Stimulated activated naive CD4-positive, alpha-beta T cell (primary cell): ENCODE measurements at places on chromosomes 2 and 18.
A peak's percentile ranks its signal among the peaks of the same experiment; 100 is the strongest.

GRCh38 chr18:39660141-39660540, 2094.5 kb upstream of the CELF4 start:
- no peak for DNase-seq

DNA sequence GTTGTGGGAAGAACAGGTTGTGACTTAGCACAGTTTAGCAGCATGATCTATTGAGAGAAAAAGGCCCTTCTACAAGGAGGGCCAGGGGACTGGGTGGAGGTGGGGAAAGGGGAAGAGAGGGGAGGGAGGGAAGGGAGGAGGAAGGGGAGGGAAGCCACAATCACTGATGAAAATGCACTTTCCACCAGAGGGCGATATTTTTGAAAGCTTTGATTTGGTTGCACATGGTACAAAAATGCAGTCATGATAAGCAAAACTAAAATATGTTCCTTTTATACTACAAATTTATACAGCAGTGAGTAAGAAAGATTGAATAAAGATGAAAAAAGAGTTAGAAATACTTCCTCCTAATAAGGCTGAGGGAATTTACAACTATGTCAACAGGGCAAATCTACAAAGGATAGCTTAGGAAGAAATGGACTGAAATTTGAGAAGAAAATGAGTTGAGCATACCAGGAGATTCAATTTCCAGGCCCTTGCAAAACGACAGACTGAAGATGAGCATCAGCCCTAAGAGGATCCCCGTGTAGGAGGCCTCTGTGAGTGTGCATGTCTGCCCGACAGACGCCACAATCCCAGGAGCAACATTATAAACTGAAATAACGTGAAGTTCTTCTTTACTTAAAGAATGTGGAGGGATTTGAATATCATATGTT, 17.2 kb downstream of the SH3YL1 start:
- no peak for DNase-seq

GRCh38 chr18:66280470-66280869, 323.4 kb downstream of the CDH19 start:
- DNase-seq = no peak

DNA sequence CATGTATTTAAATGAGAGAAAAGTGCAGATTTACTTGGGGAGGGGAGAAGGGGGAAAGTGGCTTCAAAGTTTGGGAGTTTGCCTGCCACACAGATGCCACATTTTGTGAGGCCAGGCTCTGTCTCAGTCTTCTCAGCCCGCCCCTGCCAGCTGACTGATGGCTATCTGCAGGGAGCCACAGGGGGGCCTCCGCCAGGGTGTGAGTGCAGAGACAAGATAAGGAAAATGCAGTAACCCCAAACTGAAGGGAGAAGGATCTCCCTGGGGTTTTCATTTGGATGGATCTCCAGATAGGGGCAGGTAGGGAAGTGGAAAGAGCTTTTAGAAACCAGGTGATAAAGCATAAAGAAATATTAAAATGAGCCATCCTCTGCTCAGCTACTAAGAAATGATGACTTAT, 128.8 kb downstream of the ZNF521 start:
- no peak for DNase-seq

GRCh38 chr18:1050012-1050657, 145.5 kb downstream of the ADCYAP1 start:
- no peak for DNase-seq

GRCh38 chr2:53672881-53673522, 94.6 kb upstream of the CHAC2 start:
- no peak for DNase-seq

- no peak for DNase-seq
Observed at GRCh38 chr2:98907385-98907784, 28.6 kb downstream of the CRACDL start.

DNA sequence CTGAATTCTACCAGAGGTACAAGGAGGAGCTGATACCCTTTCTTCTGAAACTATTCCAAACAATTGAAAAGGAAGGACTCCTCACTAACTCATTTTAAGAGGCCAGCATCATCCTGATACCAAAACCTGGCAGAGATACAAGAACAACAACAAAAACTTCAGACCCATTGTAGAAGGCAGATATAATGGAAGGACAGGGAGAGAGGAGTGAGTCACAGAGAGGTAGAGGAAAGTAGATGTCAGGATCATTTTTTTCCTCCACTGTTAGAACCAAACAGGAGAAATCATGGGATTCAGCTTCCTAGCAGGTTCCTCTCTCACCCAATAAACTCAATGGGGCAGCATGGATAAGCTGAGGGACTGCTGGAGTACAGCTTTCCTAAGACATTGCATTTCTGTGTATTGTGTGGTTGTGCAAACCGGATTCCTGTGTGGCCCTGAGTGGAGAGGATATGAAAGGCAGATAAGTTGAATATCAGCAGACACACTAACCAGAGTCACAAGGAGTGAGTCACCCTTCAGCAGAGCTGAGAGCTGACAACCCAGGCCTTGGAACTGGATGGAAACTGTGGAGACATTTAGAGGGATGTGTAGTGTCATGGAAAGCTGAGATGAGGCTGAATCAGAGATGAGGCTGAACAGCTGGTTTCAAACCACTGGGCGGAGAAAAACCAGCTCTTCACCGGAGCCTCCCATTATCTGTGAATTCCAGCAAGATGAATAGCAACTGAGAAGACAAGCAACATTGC, 60.9 kb upstream of the MMADHC start:
- no peak for DNase-seq

- no peak for DNase-seq
Observed at GRCh38 chr18:62312851-62313250, 12.3 kb upstream of the TNFRSF11A start.

DNA sequence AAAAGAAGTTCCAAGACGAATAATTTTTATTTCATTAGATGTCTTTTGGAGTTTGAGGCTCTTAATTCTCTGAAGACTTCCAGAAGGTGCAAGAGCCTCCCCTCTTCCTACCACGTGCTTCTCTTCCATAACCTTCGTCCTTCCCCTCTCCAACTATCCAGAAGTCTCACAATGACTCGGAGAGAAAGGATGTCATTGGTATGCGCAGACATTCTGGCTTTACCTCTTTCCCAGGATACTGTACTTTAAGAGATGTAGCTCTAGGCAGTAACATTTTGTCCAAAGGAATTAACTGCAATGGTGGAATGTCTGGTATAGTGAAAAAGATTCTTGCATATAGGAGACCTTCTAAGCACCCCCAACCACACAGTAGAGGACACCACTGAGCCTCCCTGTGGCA, 249.0 kb upstream of the OSR1 start:
- DNase-seq = no peak

GRCh38 chr2:189199797-189200196, 20.2 kb upstream of the COL5A2 start:
- no peak for DNase-seq

GRCh38 chr2:71687412-71687811, 234.1 kb downstream of the DYSF start:
- DNase-seq = no peak

GRCh38 chr2:164714471-164714870, 93.2 kb upstream of the GRB14 start:
- no peak for DNase-seq

DNA sequence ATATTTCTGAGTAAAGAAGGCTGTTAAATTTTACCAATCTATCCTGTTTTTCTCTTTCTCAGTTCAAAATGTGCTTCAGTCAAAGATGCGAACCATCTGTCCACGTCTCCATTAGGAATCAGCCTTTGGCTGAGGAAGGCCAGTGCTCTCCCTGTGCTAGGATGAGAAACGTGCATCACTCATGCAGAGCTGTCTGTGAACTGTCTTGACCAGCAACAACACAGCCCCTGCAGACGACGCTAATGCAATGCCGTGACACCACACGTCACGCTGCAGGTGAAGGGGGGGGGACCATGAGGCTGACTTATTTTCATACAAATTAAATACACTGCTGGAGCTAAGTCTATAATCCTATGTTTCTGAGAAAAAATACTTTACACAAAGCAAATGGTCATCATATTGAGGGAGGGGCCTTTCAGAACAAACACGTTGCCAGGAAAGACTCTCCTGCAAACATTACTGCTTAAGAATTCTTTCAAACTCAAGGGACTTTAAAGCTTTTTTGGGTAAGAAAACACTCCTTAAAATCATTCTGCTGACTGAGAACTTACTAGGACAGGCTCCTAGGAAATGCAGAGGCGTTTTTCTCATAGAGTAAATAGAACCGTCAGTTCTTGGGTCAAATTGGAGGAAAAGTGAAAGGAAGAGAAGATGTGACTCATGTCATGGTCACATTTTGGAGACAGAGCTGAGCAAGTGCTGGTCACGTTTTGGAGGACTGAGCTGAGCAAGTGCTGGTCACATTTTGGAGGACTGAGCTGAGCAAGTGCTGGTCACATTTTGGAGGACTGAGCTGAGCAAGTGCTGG, 97.0 kb downstream of the MBP start:
- no peak for DNase-seq

DNA sequence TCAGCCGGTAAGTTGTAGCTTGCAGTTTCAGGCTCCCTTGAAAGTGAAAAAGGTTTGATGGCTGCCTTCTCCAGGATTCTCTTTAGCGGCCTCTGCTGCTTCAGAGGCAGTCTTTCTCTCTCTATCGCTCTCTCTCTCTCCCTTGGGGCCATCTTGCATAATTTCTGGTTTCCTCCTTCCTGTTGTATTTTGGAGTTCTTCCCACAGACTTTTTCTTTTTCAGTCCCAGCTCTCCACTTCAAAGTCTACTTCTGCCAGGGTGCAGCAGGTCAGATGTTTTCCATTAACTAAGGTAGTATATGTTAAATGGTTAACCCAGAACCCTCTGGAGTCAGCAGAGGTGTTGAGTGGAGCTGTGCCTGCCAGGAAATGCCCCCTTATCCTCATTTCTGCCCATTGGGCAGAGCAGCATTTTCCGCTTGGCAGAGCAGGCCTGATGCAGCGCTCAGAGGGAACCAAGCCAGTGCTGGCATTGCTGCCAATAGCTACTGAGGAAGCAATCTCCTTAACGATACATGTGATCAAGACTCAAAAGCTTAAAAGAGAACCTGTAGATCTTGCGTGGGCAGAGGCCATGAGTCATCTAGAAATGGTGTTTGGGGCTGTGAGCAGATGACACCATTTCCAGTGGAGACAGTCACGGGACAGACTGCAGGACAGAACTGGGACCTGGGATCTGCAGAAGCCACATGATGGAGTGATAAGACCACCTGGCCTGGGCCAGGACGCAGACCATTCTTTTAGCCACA, 20.8 kb downstream of the DBI start:
- no peak for DNase-seq

GRCh38 chr2:112481528-112482233, at the start of gene TTL:
Gene TTL (plus strand): TSS chr2:112482156. CDS start chr2:112482345, 189 bp downstream.
- peak; percentile 77 for DNase-seq

DNA sequence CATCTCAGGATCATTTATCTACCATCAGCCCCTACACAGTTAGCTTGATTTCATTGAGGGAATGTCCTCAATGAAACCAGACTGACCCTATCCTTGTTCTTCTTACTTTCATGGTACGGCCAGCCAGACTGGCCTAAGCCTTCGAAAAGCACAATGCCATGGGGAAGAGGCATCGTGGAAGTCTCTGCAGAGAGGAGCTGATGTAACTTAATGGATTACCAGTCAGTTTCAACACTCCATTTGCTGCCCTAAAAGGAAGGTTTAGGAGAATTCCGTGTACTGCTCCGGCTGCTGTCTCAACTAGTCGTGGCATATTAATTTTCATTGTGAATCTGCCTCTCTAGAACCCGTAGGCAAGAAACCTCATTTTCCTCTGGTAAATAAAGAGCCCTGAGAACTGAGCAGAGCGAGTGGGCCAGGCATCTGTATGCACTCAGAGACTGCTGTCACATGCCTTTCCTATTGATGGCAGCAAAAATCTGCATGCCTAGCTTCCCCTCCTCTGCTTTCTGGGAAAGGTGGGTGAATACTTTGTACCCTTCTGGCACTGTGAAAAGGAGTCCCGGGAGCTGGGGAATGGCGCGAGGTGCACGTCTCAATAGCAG, 184.9 kb downstream of the KLHL29 start:
- no peak for DNase-seq

- DNase-seq = no peak
Observed at GRCh38 chr18:11051462-11051861, 97.9 kb downstream of the PIEZO2 start.

DNA sequence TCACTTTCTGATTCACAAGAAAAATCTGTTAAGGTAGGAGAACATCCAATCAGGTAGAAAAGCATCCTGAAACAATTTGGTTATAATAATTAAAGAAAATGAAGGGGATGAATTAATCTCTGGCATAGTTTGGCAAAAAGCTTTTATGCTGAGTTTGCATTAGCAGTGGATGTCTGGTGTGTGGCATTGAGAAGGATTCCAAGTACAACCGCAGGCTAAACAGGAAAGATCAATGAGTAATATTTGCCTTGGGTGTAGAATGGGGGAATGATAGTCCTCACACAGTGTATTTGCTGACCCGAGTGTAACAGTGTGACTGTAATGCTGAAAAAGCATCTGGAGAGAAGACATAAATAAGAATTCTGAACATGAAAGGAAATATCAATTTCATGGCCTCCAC, 68.3 kb upstream of the SESTD1 start:
- DNase-seq = no peak

GRCh38 chr2:73997813-73998212, 13.1 kb downstream of the TET3 start:
- no peak for DNase-seq

DNA sequence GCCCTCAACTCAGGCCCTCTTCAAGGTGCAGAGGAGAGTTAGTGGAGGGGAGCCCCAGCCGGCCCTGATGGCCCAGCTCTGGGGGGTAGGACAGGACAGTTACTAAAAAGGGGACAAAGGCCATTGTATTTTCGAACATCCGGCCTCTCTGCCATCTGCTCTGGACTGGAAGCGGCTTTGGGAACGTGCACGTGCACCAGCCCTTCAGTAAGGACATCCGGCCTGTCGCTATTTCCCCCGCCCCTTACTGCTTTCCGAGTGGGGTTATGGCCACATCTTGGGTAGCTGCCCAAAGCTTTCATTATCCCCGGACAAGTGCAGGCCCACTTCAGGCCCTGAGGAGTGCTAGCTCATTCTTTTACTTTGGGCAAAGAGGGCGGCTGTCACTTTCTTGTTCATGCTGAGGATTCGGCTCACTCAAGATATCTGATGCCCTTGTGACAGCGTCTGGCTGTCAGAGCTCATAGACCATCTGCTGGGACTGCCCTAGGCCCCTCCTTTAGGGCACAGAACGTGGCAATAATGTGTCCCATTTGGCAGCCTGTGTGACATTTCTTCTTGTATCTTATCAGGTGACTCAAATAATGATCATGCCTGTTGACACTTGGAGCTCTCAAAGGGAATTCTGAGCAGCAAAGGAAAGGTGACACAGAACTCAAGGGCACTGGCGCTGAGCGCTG, 17.5 kb downstream of the SLC4A3 start:
- no peak for DNase-seq

GRCh38 chr18:8357320-8357719, 251.9 kb upstream of the RAB12 start:
- DNase-seq = no peak

- no peak for DNase-seq
Observed at GRCh38 chr2:85064927-85065577, 68.1 kb upstream of the TCF7L1 start.

GRCh38 chr2:239991689-239992314, 33.3 kb downstream of the NDUFA10 start:
- peak; percentile 56 for DNase-seq

DNA sequence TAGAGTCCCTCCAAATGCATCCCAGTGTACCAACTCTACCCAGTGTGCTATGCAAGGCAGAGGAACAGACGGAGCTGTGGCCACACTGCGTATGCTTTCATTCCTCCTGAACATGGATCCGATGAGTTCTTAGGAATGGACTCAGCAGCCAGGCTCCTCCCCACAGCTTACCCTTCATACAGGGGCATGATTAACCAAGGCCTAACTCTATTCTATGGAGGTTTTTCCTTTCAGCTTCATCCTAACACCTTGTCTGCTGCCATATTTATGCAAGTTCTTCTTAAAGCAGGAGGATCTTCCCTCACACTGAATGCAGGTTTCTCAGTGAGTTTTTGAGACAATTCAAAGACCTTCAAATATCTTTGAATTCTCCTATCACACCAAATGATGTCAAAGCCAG, 222.9 kb downstream of the MYT1L start:
- no peak for DNase-seq
